Astrocyte of the hippocampus (primary cell): ENCODE measurements at places on chromosomes 1 and 21.
A peak's percentile ranks its signal among the peaks of the same experiment; 100 is the strongest.

DNA sequence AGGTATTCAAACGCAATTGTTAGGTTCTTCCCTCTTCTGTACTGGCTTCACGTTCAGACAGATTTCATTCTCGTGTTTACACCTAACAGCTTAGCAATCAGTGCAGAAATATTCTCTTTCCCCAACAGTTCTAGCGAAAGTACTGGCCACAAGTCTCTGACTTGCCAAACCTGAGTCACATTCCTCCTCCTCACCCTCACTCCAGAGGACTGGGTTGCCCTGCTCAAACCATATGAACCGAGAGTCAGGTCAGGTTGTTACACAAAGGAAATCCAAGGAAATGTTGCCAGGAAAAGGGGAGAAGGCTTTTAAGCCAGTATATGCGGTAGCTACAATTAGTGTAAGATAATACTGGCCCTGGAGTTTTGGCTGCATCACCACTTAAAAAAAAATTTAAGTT, 282.5 kb downstream of the RGS7 start:
- peak; percentile 30 for DNase-seq

DNA sequence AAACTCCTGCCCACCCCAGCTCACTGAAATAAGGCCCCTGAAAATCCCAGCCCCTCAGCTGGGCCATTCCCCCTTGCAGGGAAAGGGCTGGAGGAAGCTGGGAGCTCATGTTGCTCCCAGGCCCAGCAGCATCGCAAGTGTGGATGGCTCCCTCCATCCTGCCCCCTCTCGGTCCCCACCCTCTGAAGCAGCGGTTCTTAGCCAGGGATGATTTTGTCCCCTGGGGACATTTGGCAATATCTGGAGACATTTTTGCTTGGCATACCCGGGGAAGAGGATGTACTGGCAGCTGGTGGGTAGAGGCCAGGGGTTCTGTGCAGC, 56.8 kb downstream of the PSMG1 start:
- DNase-seq, result no peak

DNA sequence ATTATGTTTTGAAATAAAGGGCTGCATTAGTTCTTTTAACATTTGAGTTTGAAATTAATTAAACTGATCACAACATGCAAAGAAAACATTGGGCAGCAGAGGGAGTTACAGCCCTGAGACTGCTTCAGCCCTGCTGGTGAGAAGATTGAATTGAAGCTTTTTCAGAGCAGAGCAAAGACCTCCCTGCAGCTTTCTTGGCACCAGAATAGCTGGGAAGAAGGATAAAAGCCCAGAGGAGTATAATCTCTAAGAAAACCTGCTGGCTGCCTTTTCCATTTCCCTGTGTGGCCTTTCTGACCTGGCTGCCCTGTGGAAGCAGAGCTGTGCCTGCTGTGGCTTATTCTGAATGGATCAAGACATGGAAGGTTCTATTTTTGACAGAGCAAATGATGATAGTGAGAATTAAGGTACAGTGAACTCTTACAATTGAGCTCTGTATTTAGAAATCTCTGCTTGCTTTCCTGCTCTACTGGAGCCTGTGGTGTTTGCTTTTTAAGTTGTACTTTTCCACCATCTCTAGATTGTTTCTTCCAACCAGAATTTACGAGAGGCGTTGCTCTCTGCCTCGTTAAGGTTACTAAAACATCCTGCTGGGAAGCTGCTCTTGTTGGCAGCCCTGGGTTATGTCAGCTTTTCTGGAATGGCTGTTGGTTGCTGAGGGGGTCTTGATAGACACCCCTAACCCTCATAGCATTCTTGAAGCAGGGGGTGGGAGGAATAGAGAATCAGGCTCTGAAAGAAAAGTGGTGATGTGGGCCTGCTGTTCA, 9.9 kb downstream of the SNRPE start:
- peak; percentile 85 for DNase-seq

- DNase-seq, result no peak
These were observed 5.8 kb downstream of the KIF1B start for GRCh38 chr1:10216090-10216749.

DNA sequence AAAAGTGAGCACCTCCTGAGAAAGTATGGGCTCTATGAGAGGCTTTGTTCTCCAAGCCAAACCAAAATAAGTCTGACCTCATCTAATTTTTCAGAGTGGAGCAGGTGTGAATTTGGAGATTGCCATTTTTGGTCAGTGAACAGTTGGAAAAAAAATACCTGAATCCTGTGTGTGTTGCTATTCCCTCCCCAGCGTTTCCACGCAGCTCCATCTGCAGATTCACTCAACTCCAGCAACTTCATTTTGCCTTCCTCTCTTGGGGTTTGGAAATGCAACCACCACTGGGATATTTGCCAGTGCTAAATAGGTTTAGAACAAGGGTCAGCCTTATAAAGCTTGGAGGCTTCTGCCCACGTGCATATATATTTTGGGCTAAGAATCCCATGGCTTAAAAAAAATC, 11.2 kb downstream of the CASQ2 start:
- DNase-seq, result no peak

DNA sequence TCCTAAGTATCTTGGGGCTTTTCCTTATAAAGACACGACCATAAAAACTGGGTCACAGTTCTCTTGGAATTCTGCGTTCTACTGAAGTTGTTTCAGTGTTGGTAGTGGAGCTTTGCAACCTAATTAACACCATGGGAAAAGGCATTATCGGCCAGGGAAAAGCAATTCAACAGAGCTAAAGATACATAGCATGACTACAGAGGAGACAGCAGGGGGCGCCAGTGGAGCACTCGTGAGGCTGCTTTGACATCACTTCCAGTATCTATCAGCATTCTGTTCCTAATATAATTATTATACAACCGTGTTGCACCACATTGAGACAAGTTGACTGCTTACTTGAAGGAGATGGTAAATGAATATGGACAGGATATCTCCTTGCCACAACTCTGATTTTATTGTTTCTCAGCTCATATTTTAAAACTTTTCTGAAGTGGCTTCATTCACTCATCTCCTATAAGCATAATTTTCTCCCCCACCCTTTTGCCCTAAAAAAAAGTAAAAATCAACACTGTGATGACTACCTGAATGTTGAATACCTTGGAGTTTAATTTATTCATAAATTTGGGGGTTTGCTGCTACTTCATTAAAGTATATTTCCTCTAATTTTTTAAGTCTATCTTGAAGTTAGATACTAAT, 39.4 kb downstream of the ZP4 start:
- peak; percentile 83 for DNase-seq

GRCh38 chr21:33362044-33362555, 37.3 kb downstream of the IFNAR1 start:
- DNase-seq, result no peak

GRCh38 chr21:45474323-45474950, 67.8 kb downstream of the SLC19A1 start:
- no peak for DNase-seq

DNA sequence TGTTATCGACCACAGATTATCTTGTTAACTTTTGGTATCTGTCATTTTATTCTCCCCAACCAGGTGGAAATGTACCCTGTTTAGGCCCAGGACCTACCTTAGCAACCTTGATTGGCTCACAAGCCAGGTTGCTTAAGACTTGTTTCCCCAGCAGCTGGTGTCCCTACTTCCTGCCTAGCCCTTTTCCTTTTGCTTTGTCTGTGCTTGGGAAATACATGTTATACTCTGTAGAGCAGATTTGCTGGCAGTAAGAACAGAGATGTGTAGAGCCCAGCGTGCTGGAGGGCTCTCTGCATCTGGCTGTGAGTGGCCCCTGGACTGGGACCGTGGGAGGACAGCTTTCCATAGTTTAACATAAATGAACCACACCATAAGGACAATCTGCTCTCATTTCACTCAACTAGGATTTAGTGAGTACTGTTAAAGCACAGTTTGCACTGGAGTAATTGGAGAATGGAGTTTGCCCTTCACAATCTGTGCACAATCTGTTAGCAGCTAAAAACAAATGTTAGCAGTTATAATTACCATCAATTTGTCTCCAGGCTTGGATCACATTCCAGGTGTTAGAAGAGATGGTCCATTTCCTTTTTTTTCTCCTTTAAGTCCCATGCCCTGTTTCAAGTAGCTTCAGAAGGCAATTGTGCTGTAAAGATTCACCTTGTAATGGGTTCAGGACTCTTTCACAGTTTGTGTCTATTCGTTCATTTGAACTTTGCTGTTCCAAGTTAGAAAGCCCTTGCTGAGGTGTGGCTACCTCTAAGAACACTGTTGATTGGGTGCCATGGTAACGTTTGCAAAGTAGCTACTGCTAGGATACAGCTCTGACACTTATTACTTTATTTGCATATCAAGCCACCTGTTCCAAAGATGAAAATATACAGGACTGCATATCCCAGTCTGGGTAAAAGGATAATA, at the start of gene APOBEC4:
Gene APOBEC4, minus strand, starts transcription at position 770 of the 915 bp plus-strand sequence. CDS start 4,535 bp downstream, outside the sequence.
- DNase-seq, result no peak

- no peak for DNase-seq
These were observed 129.4 kb upstream of the CSF3R start for GRCh38 chr1:36612121-36612520.

GRCh38 chr1:107976836-107977235, 11.9 kb upstream of the VAV3 start:
- peak; percentile 72 for DNase-seq
